ENCODE measurements at places on chromosomes 3 and 15.

GRCh38 chr15:33934921-33935320 is 33.4 kb upstream of the CHRM5 start:
- peak; percentile 16 for DNase-seq

DNA sequence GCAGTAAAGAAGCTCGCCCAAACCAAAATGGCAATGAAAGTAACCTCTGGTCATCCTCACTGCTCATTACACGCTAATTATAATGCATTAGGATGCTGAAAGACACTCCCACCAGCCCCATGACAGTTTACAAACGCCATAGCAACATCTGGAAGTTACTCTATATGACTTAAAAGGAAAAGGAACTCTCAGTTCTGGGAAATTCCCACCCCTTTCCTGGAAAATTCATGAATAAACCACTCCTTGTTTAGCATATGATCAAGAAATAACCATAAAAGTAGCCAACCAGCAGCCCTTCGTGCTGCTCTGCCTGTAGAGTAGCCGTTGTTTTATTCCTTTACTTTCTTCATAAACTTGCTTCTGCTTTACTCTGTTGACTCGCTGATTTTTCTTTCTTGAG is 164.6 kb downstream of the SMAD6 start:
- DNase-seq = no peak

DNA sequence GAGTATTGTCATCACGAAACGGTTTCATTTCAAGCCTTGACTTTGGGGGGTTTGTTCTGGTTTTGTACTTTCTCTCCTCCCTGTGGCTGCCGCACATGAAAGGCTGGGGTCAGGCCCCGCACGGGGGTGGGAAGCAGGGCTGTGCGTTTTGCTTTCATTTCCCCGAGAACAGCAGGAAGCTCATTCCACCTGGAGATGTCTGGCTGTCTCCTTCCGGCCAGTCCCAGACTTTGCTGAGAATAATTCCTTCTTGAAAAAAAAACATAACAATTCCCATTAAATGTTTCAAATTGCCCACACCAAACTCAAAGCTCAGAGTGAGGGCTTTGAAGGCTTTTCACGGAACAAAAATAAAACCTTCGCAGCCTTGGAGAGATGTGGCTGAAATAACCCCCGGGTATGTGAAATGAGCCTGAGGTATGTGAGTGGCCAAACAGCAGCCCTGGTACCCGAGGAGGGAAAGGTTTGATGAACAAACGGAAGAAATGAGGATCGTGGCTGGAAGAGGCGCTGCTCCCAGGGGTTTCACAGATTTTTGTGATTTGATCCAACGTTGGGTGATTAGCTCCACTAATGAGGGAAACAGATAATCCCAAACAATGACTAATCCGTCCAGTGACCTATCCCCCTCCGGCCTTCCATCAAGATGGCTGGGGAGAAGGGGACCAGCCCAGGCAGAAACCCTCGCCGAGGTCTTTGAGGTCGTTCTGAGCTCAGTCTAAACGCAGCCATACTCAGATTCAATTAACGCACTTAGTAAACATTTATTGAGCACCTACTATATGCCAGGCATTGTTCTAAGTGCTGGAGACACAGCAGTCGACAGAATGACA is 126.9 kb upstream of the MEF2A start:
- no peak for DNase-seq

DNA sequence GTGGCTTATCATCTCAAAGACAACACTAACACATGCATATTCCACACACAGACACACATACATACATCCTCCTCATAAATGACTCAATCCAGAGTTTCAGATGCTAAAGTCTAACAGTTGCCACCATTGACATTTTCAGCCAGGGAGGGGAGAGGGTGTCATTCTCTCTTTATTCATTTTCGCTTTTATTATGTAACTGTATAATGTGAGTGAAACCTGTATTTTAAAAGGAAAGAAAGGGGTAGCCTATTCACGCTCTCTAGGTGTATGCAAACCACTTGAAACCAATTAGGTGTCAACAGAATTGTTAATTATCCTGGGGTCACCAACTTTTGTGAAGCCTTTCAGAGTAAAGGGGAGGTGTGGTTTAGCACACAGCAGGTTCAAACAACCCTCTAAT is 1282.9 kb downstream of the ROBO2 start:
- no peak for DNase-seq

- DNase-seq = no peak
Observed at GRCh38 chr15:77695961-77696582, 63.4 kb upstream of the LINGO1 start.

- no peak for DNase-seq
Observed at GRCh38 chr3:126466886-126467610, 8.6 kb downstream of the ZXDC start.

DNA sequence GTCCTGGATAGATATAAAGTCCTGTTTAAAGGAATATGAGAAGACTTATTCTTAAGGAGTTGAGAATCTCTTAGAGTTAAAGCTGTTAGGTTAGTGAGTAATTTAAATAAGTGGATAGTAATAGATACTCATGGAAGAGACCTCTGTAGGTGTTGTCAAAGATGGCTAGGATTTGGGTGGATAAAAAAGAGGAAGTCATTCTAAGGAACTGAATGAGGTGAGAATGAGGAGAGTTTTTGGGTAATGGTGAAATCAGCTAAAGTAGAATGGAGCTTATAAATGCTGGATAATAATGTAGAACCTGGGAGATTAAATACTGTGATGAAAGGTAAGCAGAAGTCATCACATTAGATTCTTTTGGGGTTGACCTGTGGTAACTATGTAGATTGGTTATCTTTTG is 8.1 kb downstream of the ARIH1 start:
- no peak for DNase-seq

DNA sequence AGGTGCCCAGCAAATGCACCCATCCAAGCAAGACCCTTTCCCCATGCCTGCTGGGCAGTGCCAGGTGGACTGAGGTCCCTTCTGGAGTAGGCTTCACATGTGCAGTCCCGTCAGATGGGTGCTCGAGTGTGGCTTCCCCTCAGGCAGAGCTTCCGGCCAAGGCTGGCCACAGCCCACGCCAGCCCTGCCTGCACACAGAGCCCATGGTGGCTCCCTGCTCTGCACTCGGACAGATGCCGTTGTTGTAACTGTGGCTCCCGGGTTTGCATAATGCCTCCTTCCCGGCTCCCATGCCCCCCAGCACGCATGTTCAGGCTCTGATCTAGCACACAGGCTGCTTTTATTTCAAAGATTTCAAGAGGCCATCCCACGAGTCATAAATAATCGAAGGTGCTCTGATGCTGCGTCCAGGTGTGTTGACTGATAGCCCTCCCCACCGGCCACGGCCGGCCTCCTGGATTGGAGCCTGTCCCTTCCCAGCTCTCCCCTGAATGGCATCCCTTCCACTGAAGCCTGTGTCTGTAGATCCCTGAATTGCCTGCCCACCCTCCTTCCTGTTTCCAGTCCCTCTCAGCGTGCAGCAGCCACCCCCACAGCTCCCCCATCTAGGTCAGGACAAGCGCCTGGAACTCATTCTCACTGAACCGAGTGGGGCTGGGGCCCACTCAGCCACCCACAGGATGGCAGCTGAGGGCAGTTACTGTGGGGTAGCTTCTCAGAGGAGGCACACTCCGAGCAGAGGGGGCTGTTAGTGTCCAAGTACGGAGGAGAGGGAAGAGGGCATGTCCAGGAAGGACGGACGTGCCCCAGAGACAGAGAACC is 100.0 kb upstream of the LINGO1 start:
- no peak for DNase-seq

DNA sequence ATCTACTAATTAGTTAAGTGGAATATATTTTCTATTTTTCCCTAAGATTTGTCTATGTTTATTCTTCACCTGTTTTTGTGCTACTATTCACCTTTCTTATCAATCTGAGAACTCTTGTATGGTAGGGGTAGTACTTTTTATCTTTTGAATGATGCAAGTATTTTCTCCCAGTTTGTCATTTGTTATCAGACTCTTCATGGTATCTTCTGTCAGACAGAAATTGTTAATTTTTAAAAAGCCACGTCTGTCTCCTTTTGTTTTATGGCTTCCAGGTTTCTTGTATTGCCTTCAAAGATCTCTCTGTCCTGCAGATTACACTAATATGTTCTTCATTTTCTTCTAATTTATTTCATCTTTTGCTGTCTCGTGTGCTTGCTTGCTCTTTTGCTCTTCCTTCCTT is 184.3 kb downstream of the PCCB start:
- DNase-seq = no peak

- no peak for DNase-seq
Observed at GRCh38 chr15:63999177-63999576, 47.1 kb downstream of the DAPK2 start.

- DNase-seq = no peak
Observed at GRCh38 chr3:172347895-172348679, 100.2 kb downstream of the GHSR start.

- no peak for DNase-seq
Observed at GRCh38 chr3:54296531-54296930, 174.2 kb downstream of the CACNA2D3 start.

GRCh38 chr15:83275412-83275811 is 9.1 kb downstream of the BNC1 start:
- peak; percentile 21 for DNase-seq

DNA sequence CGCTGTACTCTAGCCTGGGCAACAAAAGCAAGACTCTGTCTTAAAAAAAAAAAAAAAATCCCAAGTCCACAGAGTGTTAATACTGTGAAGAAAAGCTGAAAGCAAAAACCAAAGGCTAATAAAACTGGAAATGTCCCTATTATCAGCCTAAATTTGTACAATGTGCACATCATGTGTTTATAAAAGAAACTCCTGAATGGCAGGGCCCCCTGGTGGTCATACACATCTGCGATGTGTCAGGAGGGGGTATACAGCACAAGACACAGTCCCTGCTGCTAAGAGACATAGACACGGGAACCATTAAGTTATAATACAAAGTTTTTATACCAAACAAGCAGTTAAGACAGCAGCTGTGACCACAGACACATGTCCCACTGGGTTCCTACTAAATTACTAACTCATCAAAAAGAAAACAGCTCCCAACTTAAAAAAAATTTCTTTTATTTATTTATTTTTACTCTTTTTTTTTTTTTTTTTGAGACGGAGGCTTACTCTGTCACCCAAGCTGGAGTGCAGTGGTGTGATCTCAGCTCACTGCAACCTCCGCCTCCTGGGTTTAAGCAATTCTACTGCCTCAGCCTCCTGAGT is 31.0 kb downstream of the IDH2 start:
- DNase-seq = peak; percentile 82

GRCh38 chr3:16547561-16548357 is 34.3 kb upstream of the RFTN1 start:
- DNase-seq = no peak

- DNase-seq = no peak
Observed at GRCh38 chr3:136913168-136913567, 44.6 kb upstream of the IL20RB start.

GRCh38 chr3:171295484-171296373 is 164.5 kb downstream of the TNIK start:
- DNase-seq = no peak

GRCh38 chr15:51803965-51804364 is 25.5 kb upstream of the TMOD3 start:
- DNase-seq = peak; percentile 26

DNA sequence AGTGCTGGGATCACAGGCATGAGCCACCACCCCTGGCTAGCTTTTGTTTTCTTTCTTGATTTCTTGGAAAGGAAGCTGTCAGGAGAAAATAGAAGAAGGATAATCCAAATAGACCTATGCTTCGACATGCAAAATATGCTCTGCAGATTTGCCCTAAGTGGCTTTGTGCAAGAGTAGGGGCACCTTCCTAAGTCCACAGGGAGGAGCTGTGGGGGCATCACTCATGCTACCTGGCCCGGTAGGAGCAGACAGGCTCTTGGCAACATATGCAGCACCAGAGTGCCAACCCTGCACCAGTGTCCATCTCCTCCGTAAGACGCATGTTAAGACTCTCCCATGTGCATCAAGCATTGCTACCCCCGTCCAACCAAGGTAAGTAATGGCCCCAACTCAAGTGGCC is 190.7 kb upstream of the UBE2E1 start:
- no peak for DNase-seq

GRCh38 chr3:17557749-17558463 is 184.5 kb downstream of the TBC1D5 start:
- no peak for DNase-seq

DNA sequence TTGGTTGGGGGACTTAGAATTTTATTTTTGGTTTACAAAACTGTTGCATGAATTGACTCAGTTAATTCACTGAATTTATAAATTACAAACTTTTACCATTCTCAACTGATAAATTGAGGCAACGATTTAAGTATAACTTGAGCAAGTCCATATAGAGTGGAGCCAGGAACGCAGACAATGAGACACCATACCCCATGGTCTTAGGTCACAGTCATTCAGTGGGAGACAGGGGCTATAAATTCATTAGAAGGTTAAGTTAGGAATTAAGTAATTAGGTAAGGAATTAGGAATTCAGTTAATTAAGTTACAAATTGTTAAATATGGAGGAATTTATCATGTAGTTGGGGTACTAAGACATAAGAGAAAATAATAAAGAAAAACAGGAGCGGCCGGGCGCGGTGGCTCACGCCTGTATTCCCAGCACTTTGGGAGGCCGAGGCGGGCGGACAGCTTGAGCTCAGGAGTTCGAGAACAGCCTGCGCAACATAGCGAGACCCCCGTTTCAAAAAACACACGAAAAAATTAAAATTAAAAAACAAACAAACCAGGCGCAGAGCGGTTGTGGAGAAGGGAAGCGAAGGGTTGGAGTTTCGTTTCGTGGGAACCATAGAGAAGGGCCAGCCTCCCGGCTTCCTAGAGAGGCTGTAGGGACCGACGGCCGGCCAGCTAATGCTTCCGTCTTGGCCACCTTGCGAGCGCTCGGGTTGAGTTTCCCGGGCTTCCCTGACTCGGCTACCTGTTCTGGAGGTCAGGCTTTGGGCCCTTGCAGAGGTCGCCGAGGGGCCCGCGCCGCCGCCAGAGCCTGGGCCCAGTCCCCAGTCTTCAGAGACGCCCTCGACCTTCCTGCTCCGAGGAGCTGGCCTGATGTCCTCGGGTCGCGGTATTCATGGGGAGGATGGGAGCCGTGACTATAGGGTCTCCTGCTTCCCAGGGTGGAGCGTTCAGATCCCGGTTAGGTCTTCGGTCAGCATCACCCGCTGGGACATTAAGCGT is at the start of gene ZNF619:
Gene ZNF619 (plus strand): TSS at position 645 of the 993 bp plus-strand sequence. CDS start 858 bp downstream, outside the sequence.
- peak; percentile 84 for DNase-seq

DNA sequence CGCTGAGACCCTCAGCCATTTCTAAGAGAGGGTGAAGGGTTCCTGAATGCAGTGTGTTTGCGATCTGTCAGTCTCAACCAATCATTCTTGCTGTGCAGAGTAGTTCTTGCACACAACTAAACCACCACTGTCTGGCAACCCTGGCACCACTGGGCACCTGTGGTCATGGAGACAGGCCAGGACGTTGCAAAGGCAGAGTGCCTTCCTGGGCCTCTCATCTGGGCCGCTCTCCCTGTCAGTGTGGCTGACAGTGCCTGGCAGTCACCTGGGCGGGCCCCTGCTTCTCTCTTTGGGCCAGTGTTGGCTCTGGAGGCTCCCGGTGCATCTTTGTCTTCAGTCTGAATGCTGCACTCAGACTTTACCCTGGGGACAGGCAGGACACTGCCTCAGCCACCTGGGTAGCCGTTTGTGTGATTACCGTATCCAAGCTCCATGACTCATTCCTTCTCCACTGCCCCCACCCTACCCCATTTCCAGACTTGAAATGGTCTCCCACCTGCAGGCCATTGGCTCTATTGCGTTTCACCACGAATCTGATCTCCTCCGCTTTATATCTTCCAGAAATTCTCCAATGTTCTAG is 104.6 kb upstream of the KLF13 start:
- no peak for DNase-seq

- no peak for DNase-seq
Observed at GRCh38 chr15:27686369-27686768, 412.7 kb downstream of the OCA2 start.

All from AG08396 (cell line).